GM12891 (cell line): ENCODE measurements at places on chromosomes 11 and 22.

DNA sequence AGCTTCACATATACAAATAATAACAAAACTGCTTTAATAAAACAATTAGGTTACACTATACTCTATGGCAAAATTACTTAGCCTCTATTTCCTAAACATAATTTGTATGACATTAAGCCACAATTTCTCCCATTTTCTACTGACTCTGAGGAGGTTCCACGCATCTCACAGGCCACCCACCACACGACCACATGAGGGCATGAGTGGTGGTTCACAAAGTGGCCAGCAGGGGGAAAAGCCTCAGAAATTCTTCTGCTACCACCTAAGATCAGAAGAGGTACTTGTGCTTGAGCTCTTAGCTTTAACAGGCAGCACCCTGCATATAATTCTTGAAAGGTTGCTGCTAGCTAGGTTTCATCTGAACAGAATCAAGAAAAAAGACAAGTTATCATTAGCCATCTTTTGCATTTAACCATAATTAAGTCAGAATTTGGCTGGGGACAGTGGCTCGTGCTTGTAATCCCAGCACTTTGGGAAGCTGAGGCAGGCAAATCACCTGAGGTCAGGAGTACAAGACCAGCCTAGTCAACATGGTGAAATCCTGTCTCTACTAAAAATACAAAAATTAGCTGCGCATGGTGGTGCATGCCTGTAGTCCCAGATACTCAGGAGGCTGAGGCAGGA is 7.7 kb downstream of the LPXN start:
- DNase-seq, result no peak

DNA sequence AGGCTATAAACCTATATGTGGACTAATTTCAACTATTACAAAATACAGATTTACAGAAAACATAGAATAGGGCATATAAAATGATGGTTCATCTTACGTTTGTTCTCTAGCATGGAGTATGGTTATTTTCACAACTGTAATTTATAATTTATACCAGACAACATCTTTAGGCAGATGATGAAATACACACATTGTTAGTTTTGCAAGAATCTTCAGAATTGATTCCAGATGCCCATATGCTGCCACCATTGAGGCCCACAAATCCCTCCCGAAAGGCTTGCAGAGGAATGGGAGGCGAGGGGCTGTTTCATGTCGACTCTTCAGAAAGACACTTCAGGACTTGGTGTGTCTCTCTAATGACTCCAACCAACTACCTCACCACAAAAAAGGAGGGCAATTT is 6.2 kb downstream of the PTPN5 start:
- no peak for DNase-seq

GRCh38 chr11:111960916-111961315 is 23.8 kb downstream of the DIXDC1 start:
- no peak for DNase-seq

- no peak for DNase-seq
Observed at GRCh38 chr11:31940371-31941037, 129.4 kb upstream of the PAX6 start.

- DNase-seq, result no peak
Observed at GRCh38 chr11:97544431-97544830, 1154.6 kb downstream of the JRKL start.

DNA sequence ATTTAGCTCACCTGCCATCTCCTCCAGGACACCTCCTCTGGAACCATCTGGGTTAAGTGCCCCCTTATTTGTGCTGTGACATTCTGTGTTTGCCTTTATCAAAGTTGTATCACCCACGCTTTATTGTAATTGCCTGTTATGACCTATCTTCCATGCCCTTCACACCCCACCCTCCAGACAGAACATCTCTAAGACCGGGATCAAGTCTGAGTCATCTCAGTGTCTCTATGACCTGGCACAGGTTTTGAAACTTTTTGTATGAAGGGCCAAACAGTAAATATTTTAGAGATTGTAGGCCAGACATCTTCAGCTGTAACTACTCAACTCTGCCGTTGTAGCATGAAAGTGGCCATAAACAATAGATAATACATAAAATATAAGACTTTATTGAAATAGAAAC is 161.8 kb downstream of the SPON1 start:
- no peak for DNase-seq

- no peak for DNase-seq
Observed at GRCh38 chr11:60785136-60785535, at the start of gene MS4A10. MS4A10 (plus strand) TSS chr11:60785333; CDS start chr11:60790336, 5,003 bp downstream.

DNA sequence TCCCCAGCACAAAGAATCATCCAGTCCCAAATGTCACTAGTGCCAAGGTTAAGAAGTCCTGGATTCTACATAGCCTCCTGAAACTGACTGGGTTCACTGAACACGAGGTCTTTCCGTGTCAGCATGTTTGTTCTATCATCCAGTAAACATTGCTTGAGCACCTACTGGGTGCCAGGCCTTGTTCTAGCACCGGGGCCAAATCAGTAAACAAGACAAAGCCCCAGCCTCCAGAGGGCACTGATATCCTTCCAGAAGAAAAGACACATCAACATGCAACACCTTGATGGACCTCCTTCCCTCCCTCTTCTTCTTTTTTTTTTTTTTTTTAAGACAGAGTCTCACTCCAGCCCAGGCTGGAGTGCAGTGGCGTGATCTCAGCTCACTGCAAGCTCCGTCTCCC is 26.9 kb downstream of the TPST2 start:
- DNase-seq, result no peak

DNA sequence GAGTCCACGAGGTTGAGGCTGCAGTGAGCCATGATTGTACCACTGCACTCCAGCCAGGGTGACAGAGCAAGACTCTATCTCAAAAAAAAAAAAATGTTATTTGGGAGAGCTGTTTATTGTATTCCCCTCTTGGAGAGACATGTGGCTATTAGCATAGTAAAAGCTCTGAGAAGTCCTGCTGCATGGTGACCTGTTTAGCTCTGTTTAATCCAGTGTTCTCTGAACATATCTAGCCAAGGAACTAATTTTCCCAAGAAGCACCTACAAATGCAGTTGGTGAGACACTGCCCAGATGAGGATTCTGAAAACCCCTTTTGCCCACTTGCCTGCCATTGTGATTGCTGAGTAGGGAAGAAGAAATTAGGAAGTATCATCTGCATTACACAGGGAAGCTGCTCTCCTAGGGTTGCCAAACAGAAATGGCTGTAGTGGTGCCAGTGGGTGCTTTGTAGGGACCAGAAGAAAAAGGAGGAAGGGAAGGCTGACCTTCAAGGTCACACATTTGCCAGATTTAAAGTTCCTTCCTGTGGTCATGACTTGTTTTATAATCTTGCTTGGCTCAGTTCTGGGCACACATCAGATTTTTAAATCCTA is 15.7 kb downstream of the TIMP3 start:
- no peak for DNase-seq

- DNase-seq, result no peak
Observed at GRCh38 chr11:94536386-94536785, 7.3 kb upstream of the FUT4 start.

GRCh38 chr22:23816156-23816976 is 22.4 kb downstream of the DERL3 start:
- DNase-seq, result no peak

DNA sequence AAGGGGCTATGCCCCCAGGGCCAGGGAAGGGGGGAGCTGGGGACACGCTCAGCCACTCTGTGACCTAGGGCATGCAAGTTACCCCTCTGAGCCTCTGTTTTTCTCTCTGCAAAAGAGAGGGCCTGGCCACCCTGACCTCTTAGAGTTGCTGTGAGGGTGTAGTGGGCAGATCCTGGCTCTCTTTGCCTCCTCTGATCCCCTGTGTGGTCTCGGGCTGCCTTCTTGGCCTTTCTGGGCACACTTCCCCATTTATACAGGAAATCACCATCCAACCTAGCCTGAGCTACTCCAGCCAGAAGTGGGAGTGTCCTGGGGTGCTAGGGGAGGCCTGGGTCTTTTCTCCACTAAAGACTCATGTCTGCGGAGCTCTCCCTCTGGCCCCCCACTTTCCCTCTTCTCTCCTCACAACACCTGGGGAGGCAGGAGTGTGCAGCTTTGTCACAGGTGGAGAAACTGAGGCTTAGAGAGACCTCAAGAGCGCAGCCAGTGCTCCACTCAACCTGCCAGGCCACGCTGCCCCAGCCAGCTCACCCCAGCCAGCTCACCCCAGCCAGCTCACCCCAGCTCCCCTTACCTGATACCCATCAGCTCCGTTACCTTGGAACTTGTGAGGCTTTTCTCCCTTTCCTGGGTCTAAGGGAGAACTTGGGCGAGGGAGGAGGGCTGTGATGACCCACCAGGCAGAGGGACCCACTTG is 1.4 kb downstream of the AIFM3 start:
- no peak for DNase-seq

DNA sequence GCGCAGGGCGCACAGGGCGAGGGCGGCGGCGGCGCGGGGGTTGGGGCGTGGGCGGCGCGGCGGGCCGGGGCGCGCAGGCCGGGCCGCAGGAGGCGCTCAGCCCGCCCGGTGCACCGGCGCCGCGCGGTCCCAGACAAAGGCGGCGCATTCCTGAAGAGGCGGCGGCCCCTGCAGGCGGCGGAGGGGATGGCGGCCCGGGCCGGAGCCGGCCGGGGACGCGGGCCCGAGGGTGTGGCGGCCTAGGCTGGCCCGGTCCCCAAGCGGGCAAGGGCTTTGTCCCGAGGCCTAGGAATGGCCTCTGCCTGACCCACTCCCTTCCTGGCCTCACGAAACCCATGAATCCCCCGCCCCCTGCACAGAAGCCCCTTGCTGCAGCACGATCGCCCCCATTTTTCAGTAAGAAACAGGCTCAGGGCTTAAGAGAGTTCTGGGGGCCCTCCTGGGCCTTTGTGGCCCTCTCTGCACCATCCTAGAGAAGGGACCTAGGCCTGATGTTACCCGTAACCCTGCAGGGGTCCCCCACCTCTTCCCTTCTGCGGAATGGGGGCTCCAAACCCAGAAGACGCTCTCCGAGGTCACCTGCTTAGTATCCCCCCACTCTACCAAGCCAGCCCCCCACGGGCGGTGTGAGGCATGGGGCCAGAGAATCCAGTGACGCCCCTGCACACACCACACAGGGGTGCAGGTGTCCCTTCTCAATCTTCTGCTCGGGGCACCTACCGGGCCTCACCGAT is at the start of gene RTN4R:
TSS of gene RTN4R (minus strand) at position 40 of the 734 bp plus-strand sequence. CDS start 226 bp downstream, outside the sequence.
- peak; percentile 82 for DNase-seq

- no peak for DNase-seq
Observed at GRCh38 chr11:58497951-58498350, 10.0 kb downstream of the OR5B21 start.

- DNase-seq, result no peak
Observed at GRCh38 chr11:35550374-35551036, 25.1 kb upstream of the PAMR1 start.

DNA sequence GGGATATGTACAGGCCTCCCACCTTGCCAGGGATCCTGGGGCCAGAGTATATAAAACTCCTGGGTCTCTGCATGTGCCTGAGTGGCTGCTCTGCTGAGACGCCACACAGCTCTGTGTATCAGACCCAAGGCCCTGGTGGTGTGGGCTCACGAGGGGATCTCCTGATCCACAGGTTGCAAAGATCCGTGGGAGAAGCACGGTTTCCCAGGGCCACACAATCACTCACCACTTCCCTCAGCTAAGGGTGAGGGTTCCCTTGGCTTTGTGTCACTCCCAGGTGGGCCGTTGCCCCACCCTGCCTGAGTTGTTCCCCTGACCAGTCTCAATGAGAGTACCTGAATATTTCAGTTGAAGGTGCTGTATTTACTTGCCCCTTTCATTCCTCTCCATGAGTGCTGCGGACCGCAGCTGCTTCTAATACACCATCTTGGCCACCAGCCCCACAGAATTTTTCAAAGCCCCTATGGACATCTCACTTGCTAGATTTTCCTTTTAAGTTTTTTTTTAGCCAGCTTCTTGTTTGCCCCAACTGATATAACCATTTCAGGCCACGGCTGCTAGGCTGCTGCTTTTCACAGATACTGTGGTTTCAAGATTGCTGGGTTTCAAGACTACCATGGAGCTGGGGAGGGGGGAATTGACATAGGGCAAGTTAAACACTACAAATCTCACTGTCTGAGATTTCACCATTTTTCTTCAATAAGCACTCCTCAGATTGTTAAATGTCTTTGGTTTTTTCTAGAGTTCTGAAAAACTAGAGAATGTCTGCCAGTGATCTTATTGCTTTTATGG is 13.7 kb upstream of the DEPDC7 start:
- no peak for DNase-seq

DNA sequence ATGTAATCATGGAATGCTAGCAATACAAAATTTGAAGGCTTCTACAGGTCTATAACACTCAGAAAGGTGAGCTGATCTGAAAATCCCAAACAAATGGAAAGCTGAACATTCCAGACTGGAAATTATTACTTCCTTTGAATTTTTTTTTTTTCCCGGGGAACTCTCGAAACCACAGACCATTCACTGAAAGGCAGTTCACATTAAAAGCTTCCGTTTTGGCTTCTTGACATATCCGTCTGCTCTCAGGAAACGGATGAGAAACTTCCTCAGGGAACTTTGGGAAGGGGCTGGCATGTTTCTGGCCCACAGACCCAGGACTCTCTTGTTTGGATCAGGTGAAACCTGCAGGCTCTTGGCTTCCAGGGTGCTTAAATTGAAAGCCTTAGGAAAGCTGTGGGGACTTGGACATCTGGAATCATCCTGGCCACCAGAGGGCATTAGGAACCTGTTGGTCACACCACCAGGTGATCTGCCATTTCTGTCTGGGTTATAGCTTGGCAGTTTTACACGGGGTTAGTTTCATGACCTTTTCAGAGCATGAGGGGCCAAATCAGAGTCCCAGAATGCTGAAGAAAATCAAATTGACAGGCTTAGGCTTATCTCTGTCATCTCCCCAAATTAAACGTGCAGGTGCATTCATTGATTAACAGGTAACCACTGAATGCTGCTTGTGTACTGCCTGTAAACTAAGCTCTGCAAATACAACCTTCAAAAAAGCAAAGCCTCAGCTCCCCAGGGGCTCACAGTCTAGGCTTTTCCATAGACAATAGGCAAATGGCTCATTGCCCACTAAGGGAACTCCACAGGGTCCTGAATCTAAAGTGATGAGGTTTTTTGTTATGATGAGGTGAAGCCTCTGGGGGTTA is 22.7 kb upstream of the GRAMD1B start:
- no peak for DNase-seq

DNA sequence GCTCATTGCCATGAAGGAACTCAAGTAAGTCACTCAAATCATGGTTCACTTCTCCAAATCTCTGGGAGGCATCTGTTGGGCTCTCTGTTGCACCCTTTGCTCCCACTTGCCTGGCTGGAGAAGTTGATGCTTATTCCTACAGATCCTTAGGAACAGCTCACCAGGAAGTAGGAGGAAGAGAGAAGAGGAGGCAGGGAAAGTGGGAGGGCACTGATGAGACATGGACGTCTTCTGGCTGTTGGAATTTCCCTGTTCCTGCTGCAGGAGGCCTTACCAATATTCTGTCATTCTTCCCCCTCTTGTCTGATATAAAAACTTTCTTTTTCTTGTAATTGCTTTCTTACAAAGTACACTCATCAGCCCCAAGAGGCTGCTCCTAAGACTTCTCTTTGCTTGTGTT is 13.6 kb downstream of the POLR2F start:
- no peak for DNase-seq

DNA sequence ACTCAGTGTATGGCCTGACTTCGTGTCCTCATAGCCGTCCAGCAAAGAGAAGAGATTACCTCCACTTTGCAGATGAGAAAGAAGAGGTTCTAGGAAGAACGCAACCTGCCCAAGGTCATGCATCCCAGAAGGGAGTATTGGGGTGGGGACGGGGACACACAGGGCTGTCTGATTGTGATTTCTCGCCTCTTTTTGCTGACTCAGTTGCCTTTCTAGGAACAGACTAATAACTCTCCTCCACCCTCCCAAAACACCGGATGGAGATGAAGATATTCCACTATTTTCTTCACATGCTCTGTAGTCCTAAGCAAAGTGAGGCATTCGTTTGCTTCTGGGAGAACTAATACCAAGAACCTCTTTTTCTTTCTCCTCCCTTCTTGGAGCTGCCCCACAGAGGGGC is 529.3 kb downstream of the MIAT start:
- DNase-seq, result no peak

- DNase-seq, result no peak
Observed at GRCh38 chr22:46390652-46391301, 55.3 kb downstream of the TRMU start.
